ENCODE measurements at places on chromosomes 6 and 20. TPM values are rescaled to one million over a fixed set of nuclear protein-coding genes. Genes with fewer than 3 reads are reported as not detected.

GRCh38 chr6:128456510-128457230 lies 63.7 kb downstream of the PTPRK start:
- no peaks in the 10 kb centered on the region for H3K27me3 ChIP-seq
- H3K4me3 ChIP-seq = no peak overlapping the region
- H3K4me1 ChIP-seq = no peaks in the 10 kb centered on the region
- no peak for DNase-seq
- H3K36me3 ChIP-seq = no peaks in the 10 kb centered on the region

GRCh38 chr6:163533443-163533842 lies 118.9 kb downstream of the QKI start:
- peaks cover 61% of the 10 kb centered on the region for H3K4me1 ChIP-seq
- H3K4me3 ChIP-seq = no peak overlapping the region
- H3K36me3 ChIP-seq = no peaks in the 10 kb centered on the region
- no peak overlapping the region for H3K27ac ChIP-seq

Gene METTL24
- 1.7 TPM for total RNA-seq

DNA sequence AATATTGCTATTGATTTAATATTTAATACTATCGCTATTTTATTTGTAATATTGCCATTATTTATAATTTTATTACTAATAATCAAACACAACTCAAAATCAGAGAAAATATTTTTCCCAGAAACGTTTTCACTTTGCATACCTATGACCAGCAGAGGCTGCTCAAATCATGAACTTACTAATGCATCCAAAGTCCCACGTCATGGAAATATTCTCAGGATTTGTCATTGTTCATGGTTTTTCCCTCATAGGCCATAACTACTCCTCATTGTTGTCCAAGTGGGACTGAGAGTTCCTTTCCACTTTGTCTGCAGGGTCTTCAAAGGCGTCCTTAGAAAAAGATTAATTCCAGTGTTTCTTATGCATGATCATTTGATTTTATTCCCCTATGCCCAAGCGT lies 344.8 kb downstream of the THBS2 start:
- H3K27ac ChIP-seq = no peak overlapping the region
- no peak overlapping the region for H3K4me3 ChIP-seq
- no peaks in the 10 kb centered on the region for H3K4me1 ChIP-seq
- no peaks in the 10 kb centered on the region for H3K27me3 ChIP-seq
- H3K36me3 ChIP-seq = no peaks in the 10 kb centered on the region

Gene NKX2-4
- total RNA-seq = not detected

- H3K36me3 ChIP-seq = no peaks in the 10 kb centered on the region
- no peak overlapping the region for H3K27ac ChIP-seq
- H3K4me3 ChIP-seq = no peak overlapping the region
- no peaks in the 10 kb centered on the region for H3K4me1 ChIP-seq
Measured at GRCh38 chr20:14910126-14910525, 572.7 kb upstream of the FLRT3 start.

Gene ABCC10
- 27.0 TPM for total RNA-seq

DNA sequence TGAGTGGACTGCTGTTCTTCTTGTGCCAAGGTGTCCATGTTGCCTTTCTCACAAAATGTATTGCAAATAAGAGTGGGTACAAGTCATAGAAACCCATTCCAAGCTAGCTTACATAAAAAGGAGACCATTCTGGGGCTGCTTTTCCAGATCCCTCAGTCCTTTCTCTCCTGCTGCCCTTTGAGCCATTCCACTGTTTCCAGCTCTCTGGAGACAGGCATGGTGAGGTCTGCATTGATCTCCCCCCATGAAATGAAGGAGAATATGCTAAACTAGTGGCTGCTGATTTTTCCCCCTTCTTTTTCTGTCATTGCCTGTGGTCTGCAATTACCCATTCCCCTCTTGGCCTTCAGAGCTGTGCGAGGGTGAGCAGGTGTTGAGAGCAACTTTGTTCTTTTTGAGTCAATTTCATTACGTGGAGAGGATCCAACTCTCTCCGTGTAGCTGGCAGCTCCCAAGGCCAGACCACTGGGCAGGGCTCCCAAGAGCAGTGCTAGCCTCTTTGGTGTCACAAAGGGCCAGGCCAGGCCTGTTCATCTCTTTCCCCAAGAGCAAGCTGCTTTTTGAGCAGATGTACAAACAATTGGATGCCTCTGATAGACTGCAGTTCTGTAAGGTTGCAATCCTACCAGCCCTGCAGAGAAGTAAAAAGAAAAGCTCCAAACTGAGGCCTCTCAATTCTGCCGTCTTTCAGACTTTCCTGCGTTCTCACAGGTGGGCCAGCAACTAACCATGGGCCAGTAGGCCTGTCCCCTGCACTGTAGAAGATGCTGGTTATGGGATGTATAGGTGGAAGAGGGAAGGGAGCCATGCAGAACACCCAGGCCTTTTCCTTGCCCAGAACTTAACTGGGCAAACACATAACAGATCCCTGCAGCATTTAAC lies 96.1 kb upstream of the ARMC2 start:
- H3K4me3 ChIP-seq = no peak overlapping the region
- H3K36me3 ChIP-seq = no peaks in the 10 kb centered on the region
- H3K27me3 ChIP-seq = peaks cover 10% of the 10 kb centered on the region
- DNase-seq = peak; percentile 82
- no peak overlapping the region for H3K27ac ChIP-seq

DNA sequence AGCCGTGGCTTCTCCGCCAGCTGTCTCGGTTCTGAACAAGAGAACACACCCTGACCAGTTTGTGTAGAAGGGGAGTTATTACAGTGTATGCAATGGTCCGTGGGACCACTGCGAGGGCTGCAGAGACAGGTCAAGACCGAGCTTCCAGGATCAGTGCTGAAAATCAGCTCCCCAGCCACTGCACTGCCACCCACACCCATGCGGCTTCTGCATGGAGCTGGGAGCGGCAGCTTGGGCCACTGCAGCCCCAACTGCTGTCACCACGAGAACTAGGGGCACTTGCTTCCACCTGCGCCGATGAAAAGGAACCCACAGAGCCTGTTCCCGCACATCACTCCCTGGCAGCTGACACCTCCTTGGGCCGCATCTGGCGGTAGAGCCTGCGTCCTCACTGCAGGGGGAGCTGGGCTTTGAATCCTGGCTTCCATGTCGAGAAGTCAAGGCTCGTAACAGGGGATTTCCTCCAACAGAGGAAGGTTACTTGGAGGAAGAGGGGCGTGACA lies 56.2 kb downstream of the TMEM242 start:
- H3K4me3 ChIP-seq = no peak overlapping the region
- H3K27me3 ChIP-seq = no peaks in the 10 kb centered on the region
- H3K4me1 ChIP-seq = peaks cover 14% of the 10 kb centered on the region
- DNase-seq = no peak
- no peaks in the 10 kb centered on the region for H3K36me3 ChIP-seq
- H3K27ac ChIP-seq = no peak overlapping the region

DNA sequence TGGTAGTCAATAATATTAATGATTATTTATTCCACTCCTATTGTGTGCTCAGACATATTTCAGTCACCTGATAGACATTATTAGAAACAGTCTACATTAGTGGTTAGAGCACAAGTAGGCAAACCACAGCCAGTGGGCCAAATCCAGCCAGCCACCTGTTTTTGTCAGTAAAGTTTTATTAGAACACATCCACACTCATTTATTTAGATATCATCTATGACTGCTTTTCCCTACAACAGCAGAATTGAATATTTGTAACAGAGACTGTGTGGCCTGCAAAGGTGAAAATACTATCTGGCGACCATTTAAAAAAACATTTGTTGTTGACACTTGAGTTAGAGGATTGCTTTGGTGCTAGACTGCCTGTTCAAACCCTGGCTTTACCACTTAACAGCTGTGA lies 220.0 kb upstream of the ZFP64 start:
- no peaks in the 10 kb centered on the region for H3K4me1 ChIP-seq
- H3K36me3 ChIP-seq = no peaks in the 10 kb centered on the region
- no peak overlapping the region for H3K4me3 ChIP-seq
- H3K27ac ChIP-seq = no peak overlapping the region

DNA sequence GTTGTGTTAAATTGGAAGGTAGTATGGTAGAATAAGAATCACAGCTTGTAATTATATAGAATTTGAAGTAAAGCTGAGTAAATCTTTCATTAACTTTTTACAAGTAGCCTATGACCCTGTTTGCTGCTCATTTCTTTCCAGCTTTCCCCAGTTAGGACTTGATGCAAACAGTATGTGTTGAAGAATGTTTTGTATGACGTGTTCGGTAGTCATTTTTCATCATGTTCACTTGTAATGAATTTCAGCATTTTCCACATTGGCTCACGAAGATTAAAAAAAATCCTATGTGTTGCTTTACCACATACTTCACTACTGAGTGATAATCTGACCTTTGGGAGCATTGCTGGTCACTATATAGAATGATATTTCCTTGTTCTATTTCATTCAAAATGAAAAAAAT lies 162.4 kb downstream of the CDKAL1 start:
- H3K4me3 ChIP-seq = no peak overlapping the region
- H3K4me1 ChIP-seq = no peaks in the 10 kb centered on the region
- H3K27ac ChIP-seq = no peak overlapping the region
- no peak for DNase-seq

Gene CPNE5
- 0.61 TPM for total RNA-seq

DNA sequence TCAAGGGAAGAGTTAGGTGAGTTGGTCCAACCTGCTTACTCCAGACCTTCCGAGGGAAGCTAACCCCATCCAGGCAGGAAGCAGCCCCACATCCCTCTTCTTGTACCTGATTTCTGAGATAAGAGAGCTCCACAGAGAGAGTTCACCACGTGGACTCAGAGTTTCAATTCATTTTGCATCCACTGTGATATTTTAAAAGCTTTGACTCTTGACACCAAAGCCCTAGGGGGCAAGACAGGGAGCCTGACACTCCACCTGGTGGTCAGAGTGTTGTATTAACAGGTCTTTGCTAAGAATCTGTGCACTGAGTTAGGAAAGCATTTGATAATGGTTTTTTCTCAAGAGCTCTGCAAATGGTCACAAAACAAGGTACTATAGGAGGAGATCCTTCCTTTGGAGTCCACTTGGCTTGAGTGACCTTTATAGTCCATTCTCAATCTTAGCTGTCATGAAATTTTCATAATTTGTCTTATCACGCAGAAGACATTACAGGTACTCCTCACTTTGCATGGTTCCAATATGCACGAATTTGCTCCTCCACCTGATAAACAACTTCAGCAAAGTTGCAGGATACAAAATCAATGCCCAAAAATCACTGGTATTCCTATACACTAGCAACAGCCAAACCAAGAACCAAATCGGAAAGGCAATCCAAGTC lies 56.2 kb upstream of the RIPOR2 start:
- H3K4me3 ChIP-seq = no peak overlapping the region
- no peak overlapping the region for H3K27ac ChIP-seq
- peak; percentile 28 for DNase-seq
- H3K36me3 ChIP-seq = no peaks in the 10 kb centered on the region

GRCh38 chr6:95629551-95629950 lies 52.2 kb downstream of the MANEA start:
- H3K4me3 ChIP-seq = no peak overlapping the region
- no peaks in the 10 kb centered on the region for H3K36me3 ChIP-seq
- H3K4me1 ChIP-seq = no peaks in the 10 kb centered on the region
- no peak overlapping the region for H3K27ac ChIP-seq
- DNase-seq = no peak
- H3K27me3 ChIP-seq = no peaks in the 10 kb centered on the region

DNA sequence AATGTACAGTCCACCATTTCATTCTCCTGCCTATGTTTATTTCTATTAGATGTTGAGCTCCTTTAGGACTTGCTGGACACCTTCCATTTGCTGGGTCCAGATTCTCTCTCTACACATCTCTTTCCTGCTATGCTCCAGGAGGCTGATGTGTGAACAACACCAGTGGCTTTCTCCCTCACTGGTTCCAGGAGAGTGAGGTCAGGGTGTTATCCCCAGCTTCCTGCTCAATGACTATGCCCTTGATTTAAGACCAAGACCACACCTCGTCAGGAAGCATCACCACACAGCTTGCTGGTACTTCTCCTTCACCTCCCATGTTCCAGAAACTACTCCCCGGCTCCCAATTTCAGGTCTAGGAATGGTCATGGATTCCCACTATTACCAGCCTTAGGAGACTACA lies 31.3 kb upstream of the E2F3 start:
- DNase-seq = no peak
- H3K27ac ChIP-seq = no peak overlapping the region
- H3K4me1 ChIP-seq = no peaks in the 10 kb centered on the region
- H3K36me3 ChIP-seq = no peaks in the 10 kb centered on the region

DNA sequence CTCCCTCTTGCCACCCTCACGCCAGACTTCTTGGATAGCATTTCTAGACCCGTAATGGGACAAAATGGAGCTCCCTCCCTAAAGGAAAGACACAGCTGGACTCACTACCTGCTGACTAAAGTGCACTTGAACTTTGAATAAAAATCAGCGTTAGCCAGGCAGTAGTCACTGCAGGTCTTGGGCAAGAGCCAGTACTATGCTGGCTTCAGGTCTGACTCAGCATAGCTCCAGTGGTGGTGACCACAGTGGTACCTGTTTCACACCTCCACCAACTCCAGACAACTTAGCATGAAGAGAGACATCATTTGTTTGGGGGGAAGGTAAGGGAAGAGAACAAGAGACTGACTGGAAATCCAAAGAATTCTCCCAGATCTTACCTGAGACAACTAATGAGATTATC lies 906.8 kb downstream of the GRIK2 start:
- DNase-seq = no peak
- no peaks in the 10 kb centered on the region for H3K27me3 ChIP-seq
- H3K27ac ChIP-seq = no peak overlapping the region

DNA sequence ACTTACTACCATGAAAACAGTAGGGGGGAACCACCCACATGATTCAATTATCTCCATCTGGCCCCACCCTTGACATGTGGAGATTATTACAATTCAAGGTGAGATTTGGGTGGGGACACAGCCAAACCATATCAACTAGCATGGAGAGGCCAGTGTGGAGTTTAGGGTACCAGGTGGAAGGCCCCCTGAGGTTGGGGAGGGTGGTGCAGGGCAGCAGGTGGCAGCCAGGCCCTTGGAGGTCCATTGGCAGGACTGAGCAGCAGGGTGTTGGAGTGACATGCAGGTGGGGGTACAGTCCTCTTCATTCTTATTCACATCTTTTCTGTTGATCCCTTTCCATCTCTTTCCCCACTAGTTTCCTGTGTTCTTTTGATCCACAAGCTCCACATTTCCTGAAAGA lies 42.9 kb downstream of the PHACTR3 start:
- H3K4me1 ChIP-seq = no peaks in the 10 kb centered on the region
- DNase-seq = no peak
- H3K36me3 ChIP-seq = no peaks in the 10 kb centered on the region
- H3K27me3 ChIP-seq = no peaks in the 10 kb centered on the region
- H3K4me3 ChIP-seq = no peak overlapping the region

Gene PHACTR1
- 3.6 TPM for total RNA-seq

DNA sequence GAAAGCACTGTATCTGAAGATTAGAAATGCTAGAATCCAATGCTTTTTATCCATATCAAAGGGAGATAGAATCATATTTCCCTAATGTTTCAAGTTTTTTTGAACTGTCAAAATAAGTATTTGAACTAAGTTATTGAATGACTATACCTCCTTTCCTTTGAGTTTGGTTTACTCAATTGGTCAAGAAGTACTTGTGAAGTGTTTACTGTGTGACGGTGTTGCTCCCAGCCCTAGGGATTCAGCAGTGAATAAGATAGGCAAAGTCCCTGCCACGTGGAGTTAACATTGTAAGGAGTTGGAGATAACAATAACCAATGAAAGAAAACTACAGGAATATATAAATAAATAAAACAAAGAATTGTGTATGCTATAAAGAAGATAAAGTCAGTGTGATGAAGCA lies 535.9 kb downstream of the FRK start:
- no peak for DNase-seq
- H3K36me3 ChIP-seq = no peaks in the 10 kb centered on the region
- no peaks in the 10 kb centered on the region for H3K27me3 ChIP-seq
- H3K27ac ChIP-seq = no peak overlapping the region
- no peak overlapping the region for H3K4me3 ChIP-seq
- H3K4me1 ChIP-seq = no peaks in the 10 kb centered on the region

Gene IPCEF1
- 0.93 TPM for total RNA-seq

GRCh38 chr6:36301085-36301658 lies 31.3 kb downstream of the PNPLA1 start:
- H3K27ac ChIP-seq = no peak overlapping the region
- DNase-seq = no peak
- H3K27me3 ChIP-seq = no peaks in the 10 kb centered on the region

All from adrenal gland (tissue), 19 donors.